ENCODE measurements at places on chromosomes 2 and 18. TPM values are rescaled to one million over a fixed set of nuclear protein-coding genes. Genes with fewer than 3 reads are reported as not detected.

Gene FN1
- 125 TPM for total RNA-seq

Gene RNU2-63P
- not detected for total RNA-seq

Gene PDE1A
- total RNA-seq: 9.7 TPM

Gene CYS1
- total RNA-seq: 4.0 TPM

Gene REG1A
- total RNA-seq: not detected

Gene SERPINB3
- not detected for total RNA-seq

Gene MROH2A
- total RNA-seq: 9.3 TPM

Gene TRIM43
- not detected for total RNA-seq

Gene BCL2
- 13.3 TPM for total RNA-seq

DNA sequence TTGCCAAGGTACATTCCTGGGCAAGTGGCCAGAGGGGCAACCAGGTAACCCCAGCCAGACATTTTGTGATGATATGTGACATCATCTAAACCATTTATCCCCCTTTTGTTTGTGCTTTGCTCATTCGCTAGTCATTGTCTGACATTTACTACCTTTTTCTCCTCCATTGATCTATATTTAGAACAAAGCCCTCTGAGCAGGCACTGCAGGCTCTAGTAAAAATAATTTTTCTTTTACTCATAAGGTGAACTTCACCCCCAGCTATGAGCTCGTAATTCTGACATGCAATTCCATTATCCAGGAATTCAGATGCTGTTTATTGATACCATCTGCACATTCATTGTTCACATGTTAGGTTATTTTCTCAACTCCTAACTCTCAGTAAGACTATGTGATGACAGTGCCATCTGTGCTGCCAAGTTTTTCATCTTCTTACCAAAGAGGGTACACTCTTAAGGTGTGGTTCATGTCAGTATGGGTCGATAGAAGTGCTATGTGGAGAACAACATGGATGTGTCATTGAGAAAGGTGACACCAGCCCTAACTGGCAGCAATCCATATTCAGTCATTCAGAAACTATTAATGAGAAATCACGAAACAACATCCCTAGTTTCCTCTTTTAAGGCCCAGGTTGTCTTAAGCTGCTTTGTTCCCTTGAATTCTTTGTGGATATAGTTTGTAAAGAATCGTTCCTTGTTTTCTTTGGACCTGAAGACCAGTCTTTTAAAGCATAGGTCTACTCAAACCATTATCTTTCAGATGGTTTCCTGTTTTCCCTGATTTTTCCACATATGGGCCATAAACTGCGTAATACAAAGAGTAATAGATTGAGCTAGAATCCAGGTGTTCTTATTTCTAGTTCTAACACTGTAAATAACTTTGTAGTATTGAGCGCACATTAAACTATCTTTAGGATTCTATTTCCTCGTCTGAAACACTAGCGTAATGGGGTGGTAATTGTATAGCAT lies 978.1 kb upstream of the CDH2 start:
- no peak for DNase-seq

- DNase-seq: peak; percentile 62
Measured at GRCh38 chr2:238875101-238875470, 27.2 kb downstream of the TWIST2 start.

DNA sequence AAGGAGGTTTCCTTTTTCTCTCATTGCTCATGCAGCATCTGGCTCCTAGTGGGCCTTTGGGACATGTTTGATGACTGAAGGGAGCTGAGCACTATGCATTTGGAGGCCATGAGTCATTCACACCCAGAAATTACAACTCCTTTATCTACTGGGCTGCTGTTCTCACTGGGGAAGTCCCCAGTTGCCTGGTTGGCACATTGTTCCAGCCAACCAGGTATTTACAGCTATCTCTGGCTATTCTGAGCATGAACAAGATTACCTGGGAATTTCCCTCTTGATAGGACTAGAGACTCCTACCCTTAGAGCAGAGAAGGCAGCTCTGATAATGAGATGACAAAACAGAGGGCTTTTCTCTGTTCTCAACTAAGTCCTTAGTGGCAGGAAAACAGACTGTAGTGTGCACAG lies 206.5 kb downstream of the SETBP1 start:
- no peak for DNase-seq

DNA sequence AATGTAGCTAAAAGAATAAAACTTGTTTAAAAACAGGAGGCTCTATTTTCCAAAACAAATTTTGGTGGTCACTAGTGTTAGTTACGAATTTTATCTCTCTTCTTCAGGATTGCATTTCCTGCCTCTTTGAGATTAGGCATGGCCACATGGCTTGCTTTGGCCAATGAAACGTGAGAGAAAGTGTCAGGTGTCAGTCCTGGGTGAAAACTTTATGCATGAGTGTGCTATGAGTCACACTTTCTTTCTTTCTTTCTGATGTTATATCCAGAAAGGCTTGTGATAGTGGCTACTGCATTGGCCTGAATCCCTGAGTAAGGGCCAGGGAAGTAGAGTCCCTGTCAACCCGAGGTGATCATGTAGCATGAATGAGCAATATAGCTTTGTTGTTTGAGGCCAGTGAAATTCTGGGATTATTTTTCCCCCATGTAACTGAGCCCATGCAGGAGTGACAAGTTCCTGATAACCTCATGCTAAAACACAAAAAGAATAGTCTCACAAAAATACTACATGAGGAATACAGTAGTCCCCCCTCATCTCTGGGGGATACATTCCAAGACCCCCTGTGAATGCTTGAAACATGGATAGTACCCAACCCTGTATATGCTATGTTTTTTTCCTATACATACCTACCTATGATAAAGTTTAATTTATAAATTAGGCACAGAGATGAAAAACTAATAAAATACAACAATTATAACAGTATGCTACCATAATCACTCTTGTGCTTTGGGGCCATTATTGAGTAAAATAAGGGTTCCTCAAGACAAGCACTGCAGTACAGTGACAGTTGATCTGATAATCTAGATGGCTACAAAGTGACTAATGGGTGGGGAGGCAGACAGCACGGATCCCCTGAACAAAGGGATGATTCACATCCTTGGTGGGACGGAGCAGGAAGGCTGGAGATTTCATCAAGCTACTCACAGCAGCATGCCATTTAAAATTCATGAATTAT lies 109.5 kb downstream of the CDC42EP3 start:
- DNase-seq: no peak

- no peak for DNase-seq
Measured at GRCh38 chr2:169877398-169877797, 50.1 kb downstream of the UBR3 start.

- no peak for DNase-seq
Measured at GRCh38 chr18:54163453-54163852, 61.0 kb downstream of the MBD2 start.

GRCh38 chr2:81551040-81551634 lies 1246.6 kb upstream of the LRRTM1 start:
- DNase-seq: no peak

DNA sequence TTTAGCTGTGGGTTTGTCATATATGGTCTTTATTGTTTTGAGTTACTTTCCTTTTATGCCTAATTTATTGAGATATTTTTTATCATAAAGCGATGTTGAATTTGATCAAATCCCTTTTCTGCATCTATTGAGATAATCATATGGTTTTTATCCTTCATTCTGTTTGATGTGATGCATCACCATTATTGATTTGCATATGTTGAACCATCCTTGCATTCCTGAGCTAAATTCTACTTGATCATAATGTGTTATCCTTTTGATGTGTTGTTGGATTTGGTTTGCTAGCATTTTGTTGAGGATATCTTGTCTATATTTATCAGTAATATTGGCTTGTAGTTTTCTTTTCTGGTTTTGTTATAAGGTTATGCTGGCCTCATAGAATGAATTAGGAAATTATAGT lies 308.5 kb downstream of the ADCYAP1 start:
- DNase-seq: no peak

DNA sequence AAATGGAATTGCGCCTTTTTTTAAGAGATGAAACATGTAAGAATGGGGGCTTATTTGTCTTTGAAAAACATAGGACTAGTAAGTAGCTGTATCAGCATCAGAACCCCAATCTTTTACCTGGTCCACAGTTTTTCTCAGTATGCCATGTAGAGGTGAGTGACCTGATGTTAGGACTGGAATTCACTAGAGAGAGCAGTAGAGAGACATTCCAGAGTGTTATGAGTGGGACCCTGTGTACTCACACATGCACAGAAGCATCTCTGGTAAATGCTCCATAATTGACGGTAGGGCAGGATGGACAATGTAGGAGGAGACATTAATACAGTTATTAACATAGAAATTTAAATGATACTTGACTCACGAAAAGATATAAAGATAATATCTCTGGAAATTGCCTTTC lies 1.4 kb upstream of the GALNT13 start:
- no peak for DNase-seq

GRCh38 chr2:68789603-68790002 lies 55.0 kb downstream of the ARHGAP25 start:
- DNase-seq: no peak

DNA sequence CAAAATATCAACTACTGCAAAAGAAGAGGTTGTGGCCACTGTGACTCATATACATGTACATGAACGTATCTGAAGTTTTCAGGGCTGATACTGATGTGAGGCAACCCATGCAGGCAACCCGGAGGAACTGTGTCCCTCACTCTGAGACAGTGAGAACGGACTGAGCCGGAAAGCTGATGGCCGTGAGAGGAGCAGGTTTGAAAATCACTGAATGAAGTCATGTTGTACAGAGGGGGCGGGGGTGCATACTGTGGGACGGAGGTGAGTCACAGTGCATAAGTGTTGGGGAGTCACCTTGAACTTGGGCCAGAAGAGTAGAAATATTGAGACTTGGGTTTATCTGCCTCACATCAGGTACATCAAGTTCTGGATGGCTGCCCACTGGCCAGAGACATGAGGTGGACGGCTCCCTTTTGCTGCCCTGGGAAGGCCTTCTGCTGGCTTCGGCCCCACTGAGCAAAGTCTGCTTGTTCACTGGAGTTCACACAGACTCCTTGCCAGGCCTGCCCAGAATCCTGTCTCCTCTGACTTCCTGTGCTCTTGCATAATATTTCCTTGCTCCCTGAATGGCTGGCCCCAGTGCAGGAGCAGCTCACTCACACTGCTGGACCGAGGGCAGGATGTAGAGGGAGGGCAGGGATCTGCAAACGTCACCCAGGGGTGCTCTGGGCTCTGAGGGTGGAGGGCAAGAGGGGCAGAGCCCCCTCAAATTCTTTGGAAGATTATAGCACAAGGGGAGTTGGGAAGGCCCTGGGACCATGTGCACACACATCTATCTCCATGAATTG lies 18.1 kb downstream of the EPAS1 start:
- peak; percentile 89 for DNase-seq
